Skeletal muscle cell (primary cell): ENCODE measurements at places on chromosomes 5 and 9.

DNA sequence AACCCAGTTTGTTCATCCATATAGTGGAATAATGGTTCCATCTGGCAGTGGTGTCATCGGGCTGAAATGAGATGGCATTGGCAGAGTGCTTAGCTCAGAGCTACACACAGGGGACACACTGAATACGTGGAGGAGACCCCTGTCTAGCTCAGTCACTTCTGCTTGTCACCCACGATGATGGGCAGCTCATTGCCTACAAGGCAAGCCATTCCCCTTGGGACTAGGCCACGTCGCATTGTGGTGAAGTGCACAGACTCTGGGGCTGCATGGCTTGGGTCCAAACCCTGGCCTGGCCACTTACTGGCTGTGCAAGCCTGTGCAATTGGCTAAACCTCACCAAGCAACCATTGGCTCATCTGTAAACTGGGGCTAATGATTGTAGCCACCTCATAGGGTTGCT is 3.2 kb upstream of the FBP1 start:
- no peak for DNase-seq

DNA sequence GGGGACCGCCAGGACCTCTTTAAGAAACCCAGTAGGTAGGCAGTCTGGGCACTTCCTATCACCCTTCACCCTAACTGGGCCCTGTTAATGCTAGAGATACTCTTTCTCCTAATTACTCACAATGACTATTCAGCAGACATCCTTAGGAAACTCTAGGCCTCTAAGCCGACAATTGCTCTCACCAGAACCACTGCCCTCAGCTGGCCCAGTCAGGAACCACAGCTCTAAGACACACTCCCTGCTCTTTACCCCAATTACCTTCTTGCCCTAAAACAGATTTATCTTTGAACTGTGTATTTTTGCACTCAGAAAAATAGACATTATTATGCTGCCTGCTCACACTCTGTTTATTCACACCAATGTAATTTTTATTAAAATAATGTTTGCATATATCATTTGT is 432.6 kb upstream of the SLC30A5 start:
- no peak for DNase-seq

GRCh38 chr5:83740741-83741140 is 20.1 kb upstream of the HAPLN1 start:
- DNase-seq, result no peak

DNA sequence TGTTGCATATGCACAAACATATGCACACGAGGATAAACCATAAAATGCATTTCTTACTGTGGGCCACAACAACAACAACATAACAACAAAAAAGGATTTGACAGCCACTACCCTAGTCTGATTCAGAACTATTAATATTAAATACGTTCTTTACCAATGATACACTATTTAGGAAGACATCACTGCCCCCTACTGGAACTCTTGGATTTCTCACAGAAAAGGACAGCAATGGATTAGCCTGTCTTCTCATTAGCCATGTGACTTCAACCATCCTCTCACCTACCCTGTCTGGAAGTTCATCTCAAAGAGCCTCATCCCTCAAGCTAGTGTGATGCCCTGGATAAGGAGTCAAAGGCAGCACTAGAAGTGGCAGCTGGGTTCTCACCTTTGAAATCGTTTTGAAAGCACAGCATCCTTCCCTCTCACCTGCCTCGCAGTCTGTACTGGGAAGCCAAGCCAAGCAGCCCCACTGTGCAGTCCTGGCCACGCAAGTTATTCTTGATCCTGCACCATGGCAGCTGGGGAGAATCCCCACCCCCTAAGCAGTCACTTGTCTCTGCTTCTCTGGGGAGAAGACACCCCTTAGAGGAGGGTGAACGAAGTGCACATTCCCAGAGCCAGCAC is 64.6 kb downstream of the SH3TC2 start:
- no peak for DNase-seq

DNA sequence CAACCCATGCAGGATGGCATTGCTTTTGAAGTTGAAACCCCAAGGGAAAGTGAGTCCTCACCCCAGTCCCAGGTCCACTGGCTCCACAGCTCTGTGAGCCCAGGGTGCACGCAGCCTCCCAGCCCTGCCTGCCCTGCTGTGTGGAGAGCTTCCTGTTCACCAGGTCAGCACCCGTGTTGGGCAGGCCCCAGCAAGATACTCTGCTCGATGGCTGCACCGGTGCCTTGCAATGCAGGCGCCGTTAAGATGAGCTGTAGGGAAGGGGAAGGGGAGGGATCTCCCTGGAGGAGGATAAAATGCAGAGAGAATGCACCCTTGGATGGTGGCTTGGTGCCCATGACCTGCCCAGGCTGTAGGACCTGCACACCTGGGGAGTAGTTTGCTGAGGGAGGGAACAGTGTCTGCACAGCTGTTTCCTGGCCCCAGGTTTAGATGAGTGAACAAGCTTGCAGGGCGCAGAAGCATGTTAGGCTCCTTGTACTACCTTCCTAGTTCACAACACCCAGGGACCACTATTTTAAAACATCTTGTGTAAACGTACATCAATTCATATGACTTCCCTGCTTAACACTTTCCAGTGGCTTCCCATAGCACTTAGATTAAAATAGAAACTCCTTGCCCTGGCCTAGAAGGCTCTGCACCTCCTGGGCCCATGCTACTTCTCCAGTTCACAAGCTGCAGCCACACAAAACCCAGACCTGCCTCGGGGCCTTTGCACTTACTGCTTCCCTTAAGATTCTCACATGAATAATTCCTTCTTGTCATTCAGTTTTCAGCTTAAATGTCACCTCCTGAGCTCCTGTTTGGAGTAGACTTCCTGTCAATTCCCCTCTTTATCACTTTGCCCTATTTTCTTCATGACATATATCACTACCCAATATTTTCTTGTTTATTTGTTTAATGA is 19.6 kb downstream of the FAT2 start:
- no peak for DNase-seq

- DNase-seq, result no peak
Observed at GRCh38 chr5:112412346-112412745, 6.7 kb downstream of the EPB41L4A start.

DNA sequence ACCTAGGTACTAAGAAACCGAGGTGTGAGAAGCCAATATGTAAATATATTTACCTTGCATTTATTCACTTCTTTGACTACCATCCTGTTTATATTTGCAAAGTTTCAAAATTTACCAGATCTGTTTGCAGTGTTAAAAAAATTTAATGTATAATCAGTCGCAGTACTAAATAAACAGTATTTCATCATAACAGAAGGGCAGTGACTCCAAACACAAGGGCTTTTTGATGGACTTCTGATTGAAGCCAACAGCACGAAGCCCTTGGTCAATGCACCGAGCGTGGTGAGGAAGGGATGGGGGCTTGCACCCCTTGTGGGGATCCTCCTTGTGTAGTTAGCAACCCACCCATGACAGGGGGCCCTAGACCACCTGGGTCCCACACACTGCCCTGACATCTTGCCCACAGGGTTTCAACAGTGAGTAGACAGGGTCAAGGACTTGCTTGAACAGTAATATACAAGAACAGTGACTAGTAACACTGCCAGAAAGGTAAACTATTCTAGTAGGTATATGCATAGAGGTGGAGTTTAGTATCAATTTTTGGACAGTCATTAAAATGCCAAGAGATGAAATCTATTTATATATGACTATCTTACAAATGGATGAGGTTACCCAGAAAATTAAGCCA is 52.6 kb upstream of the TBC1D9B start:
- no peak for DNase-seq

GRCh38 chr5:17356551-17356950 is 139.1 kb downstream of the BASP1 start:
- DNase-seq, result no peak

GRCh38 chr9:31556667-31557463 is 827.6 kb upstream of the ACO1 start:
- no peak for DNase-seq

GRCh38 chr9:30661925-30662324 is 1722.5 kb upstream of the ACO1 start:
- DNase-seq, result no peak

- DNase-seq, result no peak
Observed at GRCh38 chr5:124949862-124950261, 203.4 kb upstream of the ZNF608 start.

- no peak for DNase-seq
Observed at GRCh38 chr5:174751154-174752000, 27.0 kb downstream of the MSX2 start.

GRCh38 chr9:4035777-4036176 is 264.1 kb downstream of the GLIS3 start:
- DNase-seq, result no peak

GRCh38 chr9:31005086-31005665 is 1379.3 kb upstream of the ACO1 start:
- no peak for DNase-seq

- DNase-seq, result no peak
Observed at GRCh38 chr9:120571443-120572257, 8.3 kb downstream of the CDK5RAP2 start.

DNA sequence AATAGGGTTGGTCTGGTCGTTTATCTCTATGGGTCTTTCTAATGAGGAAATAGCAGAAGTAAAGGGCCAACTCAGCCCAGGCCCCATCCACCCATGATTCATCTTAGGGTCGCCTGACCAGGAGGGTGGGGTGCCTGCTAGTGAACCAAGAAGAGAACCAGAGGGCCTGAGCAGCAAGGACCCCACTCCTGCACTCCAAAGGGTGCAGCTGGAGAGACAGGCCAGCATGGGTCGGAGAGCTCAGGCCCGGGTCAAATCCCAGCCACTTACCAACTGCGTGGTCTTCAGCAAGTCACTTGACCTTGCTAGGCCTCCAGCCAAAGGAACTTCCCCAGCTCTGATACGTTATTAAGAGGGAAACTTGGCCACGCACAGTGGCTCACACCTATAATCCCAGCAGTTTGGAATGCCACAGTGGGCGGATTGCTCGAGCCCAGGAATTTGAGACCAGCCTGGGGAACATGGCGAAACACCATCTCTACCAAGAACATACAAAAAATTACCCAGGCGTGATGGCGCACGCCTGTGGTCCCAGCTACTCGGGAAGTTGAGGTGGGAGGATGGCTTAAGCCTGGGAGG is 4.3 kb downstream of the BBLN start:
- DNase-seq, result peak; percentile 24

DNA sequence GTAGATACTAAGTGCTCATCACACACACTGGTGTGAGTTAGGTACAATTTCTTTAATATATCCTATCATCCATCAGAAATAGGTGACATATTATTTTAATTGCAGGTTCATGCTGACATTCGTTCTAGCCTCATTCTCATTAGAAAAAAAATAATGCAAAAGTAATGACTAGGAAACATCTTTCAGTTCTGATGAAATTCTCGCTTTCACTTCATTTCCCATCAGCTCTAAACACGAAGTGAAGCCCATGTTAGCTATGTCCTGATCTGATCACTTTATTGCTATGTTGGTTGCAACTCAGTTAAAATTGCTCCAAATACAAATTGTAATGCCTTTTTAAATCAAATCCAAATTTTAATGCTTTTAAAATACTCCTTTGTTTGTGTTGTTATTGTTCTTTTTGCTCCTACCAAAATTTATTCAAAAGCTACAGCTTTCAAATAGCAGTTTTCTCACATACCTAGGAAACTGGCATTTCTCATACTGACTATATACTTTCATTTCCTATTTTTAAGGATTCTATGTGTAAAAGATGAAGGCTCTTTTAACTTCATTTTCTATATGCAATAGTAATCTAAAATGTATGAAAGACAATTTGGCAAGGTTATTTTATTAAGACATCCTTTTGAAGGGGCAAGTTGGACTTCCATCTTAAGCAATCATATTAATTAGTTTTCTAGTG is 1237.8 kb upstream of the ACO1 start:
- DNase-seq, result no peak
